MG63 (cell line): ENCODE measurements at places on chromosomes 11 and 22. TPM values are rescaled to one million over a fixed set of nuclear protein-coding genes. Genes with fewer than 3 reads are reported as not detected.

- DNase-seq, result no peak
Measured at GRCh38 chr11:9629064-9629463, 34.8 kb upstream of the SWAP70 start.

- no peak for DNase-seq
Measured at GRCh38 chr22:38730411-38730871, 24.7 kb downstream of the GTPBP1 start.

- DNase-seq, result no peak
Measured at GRCh38 chr11:87128372-87128771, 90.6 kb downstream of the TMEM135 start.

DNA sequence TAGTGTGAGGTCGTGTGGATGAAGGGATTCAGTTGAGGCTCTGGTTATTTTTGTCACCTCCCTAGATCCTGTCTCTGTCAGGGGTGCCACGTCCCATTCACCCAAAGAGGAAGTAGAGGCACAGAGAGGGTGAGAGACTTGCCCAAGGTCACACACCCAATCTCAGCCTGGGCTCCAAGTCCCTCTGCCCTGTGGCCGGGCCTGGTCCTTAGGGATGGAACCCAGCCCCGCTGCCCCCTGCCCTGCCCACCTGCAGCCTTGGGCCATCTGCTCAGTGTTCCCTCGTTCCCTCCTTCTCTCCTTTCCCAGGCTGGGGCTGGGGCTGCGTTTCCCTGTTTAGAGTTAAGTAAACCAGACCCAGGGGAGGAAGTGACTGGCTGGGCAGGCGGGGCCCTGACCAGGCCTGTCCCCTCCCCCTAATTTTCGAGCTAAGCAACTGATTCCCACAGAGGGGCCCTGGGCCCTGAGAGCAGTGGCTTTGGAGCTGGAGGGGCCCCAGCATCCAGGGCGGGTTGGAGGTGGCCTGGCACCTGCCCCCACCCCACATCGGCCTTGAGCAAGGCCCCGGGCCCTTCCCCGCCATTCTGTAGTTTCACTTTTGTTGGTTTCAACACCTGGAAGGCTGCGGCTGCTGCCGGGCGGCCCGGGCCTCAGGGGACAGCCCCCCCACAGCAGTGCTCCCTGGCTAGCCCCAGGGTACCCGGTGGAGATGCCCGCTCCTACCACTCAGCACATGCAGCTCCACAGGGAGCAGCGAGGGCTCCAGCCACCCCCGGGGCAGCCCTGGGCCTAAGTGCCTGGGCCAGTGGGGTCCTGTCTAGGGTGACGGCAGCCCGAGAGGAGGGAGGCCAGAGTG is 1.5 kb downstream of the TCIRG1 start:
- peak; percentile 48 for DNase-seq

- peak; percentile 17 for DNase-seq
Measured at GRCh38 chr22:29524442-29525191, 28.9 kb downstream of the THOC5 start.

DNA sequence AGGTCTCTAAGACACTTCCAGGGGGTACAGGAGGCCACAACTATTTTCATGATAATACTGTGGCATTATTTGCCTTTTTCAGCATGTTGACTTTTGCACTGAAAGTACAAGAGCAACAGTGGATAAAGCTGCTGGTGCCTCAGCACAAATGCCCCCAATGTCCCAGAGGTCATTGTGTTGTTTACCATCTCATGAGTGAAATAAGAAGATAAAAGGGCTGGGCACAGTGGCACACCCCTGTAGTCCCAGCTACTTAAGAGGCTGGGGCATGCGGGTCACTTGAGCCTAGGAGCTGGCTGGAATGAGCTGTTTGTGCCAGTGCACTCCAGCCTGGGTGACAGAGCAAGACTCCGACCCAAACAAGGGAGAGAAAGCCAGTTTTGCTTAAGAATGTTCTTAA is 72.6 kb upstream of the RAB1B start:
- no peak for DNase-seq

DNA sequence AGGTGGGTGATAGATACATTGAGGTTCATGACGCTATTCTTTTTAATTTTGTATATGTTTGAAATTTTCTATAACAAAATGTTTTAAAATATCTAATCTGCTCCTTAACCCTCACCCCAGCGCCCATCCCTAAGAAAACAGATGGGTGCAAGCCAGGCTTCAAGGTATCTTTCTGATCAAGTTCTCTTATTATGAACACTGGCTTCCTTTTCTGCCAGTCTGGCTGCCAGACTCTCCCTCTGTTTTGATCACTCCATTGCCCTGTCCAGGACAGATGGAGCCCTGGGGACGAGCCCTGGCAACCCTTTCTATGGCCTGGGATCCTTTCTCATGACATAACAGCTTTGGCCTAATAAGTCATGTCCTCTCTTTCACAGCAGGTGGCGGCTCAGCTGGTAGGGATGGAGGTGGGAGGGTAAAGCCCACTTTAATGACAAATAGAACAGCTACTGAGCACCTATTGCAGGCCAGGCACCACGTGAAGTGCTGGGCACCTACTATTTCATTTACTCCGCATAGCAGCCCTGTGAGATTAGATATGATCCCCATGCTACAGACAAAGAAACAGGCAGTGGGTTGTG is 38.4 kb downstream of the DRD2 start:
- DNase-seq, result no peak

DNA sequence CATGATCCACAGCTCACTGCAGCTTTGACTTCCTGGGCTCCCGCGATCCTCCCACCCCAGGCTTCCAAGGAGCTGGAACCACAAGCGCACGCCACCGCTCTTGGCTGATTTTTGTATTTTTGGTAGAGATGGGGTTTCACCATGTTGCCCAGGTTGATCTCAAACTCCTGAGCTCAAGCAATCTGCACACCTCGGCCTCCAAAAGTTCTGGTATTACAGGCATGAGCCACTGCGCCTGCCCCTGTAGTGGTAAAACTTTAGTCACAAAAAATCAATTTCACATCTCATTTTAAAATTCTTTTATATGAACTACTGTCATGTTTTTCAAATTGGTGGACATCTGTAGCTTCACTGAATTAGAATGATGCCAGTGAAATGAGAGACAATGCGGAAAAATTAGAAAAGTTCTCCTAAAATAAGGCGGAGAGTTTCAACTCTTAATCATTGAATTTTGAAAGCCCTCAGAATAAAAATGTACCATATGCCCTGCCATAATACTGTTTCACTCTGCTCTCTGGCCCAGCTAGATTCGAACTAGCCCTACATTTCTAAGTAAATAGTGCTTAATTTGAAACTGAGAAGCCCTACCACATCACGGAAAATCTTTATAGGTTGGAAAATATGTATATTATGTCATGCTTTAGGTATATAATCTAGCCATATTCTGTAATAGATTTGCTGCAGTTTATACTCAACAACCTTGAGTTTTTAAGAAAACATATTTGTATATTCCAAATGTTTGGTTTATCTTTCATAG is 78.7 kb downstream of the HORMAD2 start:
- DNase-seq, result no peak

DNA sequence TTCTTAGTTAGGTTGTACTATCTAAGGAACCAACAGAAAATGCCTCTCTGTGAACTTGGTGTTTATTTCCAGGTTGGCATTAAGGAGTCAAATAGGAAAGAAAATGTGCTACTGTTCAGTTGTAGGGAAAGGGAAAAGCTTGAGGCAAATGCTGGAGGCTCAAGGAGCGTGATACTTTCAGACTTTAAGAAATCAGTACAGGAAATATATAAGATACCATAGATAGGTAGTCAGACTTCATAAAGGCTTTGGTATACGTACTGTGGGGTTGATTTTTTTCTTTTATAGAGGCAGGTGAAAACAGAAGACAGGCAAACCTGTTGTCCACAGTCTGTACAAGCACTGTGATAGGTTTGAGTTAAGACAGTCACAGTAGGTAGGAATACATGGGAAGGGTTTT is 30.8 kb downstream of the EP300 start:
- DNase-seq, result no peak

DNA sequence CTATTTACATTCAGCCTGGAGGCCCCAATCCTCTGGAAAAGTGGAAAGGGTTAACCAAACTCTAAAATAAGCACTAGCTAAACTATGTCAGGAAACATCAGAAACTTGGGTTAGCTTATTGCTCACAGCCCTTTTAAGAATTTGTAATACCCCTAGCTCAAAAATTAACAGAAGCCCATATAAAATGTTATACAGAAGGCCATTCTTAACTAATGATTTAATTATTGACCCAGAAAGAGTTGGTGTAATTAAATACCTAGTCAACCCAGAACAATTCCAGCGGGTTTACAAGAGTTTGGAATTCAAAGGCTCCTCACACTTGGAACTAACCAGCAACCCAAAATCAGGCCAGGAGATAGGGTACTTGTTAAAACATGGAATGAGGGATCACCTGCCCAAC is 88.8 kb downstream of the PIWIL4 start:
- DNase-seq, result no peak

GRCh38 chr11:13550761-13551160 is 55.0 kb upstream of the PTH start:
- no peak for DNase-seq

The NELL1 gene
- total RNA-seq, result not detected in 2 replicates

The OR51E2 gene
- 0.23 and 3.5 TPM in 2 replicates for total RNA-seq

The PKDREJ gene
- total RNA-seq, result not detected in 2 replicates

The SYT12 gene
- 0.54 and 1.2 TPM in 2 replicates for total RNA-seq

The POTEH gene
- not detected in 2 replicates for total RNA-seq

The OR51I1 gene
- not detected in 2 replicates for total RNA-seq

The SNX19 gene
- total RNA-seq, result 10.5 and 22.2 TPM in 2 replicates
